ENCODE measurements at places on chromosomes 3 and 15.

- no peak for DNase-seq
Measured at GRCh38 chr15:34301058-34301457, 36.5 kb downstream of the SLC12A6 start.

GRCh38 chr15:77122576-77122975 is 51.7 kb upstream of the TSPAN3 start:
- DNase-seq, result no peak

GRCh38 chr3:80993241-80993945 is 768.1 kb downstream of the GBE1 start:
- no peak for DNase-seq

DNA sequence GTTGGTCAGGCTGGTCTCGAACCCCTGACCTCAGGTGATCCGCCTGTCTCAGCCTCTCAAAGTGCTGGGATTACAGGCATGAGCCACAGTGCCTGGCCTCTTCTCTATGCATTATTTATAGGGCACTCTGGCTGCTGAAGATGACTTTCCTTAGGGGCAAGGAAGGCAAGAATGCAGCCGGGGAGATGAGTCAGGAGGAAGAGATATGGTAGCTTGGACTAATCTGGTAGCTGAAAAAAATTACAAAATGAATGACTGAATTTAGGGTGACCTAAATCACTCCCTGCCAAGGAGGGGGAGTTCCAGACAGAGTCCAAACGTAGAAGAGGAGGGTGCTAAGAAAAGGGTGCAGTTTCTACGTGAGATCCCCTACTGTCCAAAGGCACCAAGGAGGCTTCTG is 14.2 kb downstream of the RHCG start:
- no peak for DNase-seq

GRCh38 chr3:64460877-64461276 is 226.9 kb downstream of the ADAMTS9 start:
- DNase-seq, result peak; percentile 97

DNA sequence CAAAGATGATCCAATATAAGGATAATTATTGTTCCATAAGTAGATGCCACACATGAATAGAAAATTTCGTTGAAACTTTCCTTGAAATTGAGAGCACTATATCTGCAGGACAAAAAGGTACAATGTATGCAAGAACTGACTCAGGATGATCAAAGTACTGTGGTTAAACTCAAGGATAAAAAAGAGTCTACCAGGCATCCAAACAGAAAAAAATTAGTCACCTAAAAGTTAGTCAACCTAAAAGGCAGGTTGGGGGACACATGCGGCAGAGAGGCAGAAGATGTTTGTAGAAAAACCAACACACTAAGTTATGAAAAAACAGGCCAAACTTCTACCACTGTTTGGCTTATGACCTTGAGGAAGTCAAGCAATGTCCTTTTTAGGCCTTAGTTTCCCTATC is 68.7 kb downstream of the GSK3B start:
- DNase-seq, result no peak

DNA sequence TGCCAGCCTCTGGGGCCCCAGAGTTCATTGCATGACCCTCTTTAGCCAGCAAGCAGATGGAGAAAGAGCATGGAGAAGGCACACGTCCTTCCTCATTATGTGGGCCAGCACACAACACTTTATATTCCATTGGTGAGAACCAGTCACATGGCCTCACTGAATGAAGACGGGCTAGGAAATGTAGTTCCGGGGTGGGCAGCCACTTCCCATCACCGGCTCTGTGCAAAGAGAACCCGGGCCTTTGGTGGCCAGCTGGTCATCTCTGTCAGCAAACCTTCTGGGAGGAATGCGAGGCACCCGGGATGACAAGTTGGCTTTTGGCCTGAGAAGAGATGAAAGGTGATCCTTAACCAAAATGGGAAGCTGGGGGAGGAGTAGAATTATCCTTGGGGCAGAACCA is 90.2 kb upstream of the VGLL4 start:
- DNase-seq, result no peak

- no peak for DNase-seq
Measured at GRCh38 chr3:78781351-78781750, 986.4 kb downstream of the ROBO1 start.

DNA sequence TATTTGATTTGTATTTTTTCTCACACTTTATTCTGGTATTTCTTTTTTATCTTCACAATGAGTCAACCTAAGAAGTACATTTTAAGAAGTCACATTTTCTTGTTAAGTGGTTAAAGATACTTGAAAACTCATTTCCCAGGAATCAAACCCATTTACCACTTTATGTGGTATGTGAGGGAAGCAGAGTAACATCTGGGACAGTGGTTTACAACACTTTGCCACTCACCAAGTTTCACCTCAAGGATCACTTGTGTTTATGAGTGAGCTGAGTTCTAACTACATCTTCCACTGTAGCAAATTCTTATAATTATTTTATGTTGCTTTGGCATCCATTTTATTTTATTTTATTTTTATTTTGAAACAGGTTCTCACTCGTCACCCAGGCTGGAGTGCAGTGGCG is 53.8 kb downstream of the IGSF11 start:
- no peak for DNase-seq

DNA sequence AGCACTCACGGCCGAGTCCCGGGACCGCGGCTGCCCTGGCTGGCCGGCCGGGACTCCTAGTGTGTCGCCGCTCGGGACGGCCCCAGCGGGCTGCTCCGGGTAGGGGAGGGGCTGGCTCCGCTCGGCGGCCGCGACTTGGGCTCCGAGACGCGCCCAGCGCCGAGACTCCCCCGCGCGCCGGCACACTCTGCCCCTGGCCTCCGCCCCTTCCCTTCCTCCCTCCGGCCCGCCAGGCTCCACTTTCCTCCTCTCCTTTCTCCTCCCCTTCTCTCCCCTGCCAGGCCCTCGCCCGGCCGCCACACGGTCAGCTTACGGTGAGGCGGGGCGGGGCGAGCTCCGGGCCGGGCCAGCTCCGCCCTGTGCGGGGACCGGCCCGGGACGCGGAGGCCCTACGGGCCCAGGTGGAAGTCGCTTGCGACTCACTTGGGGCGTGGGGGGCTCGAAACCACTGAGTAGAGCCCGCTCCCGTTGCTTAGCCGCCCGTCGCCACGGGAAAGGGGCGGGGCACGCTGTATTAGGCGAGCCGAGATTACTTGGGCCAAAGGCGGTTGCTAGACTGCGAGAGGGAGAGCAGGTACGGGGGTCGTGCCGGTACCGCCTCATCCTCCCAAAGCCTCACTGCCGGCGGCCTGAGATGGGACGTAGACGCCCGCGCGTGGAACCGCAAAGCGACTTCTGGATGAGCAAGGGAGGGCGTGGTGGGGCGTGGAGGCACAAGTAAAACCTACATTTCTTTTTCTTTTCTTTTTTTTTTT is at the start of gene ITGB5:
Gene ITGB5, minus strand, starts transcription at position 189 of the 755 bp plus-strand sequence. CDS start 365 bp downstream, outside the sequence.
- peak; percentile 74 for DNase-seq

DNA sequence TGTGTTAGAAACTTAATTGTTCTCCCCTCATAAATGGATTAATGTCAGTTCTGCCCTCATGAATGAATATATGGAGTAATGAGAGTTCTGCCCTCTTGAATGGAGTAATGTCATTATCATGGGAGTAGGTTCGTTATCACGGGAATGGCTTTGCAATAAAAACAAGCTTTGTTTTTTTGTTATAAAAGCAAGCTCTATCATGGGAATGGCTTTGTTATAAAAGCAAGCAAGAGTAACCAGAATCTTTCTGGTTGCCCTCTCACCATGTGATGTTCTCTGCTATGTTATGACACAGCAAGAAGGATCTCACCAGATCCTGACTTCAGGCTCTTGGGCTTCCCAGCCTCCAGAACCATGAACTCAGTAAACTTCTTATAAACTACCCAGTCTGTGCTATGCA is 38.4 kb upstream of the UBL7 start:
- DNase-seq, result no peak

Data from fibroblast of upper back skin (primary cell).